Mucosa of descending colon (tissue), 3 donors: ENCODE measurements at places on chromosomes 6 and 20. TPM values are rescaled to one million over a fixed set of nuclear protein-coding genes. Genes with fewer than 3 reads are reported as not detected.
A peak's percentile ranks its signal among the peaks of the same experiment; 100 is the strongest.

The MATN4 gene
- total RNA-seq, result 0.17 TPM

The MOCS3 gene
- 4.0 TPM for total RNA-seq

DNA sequence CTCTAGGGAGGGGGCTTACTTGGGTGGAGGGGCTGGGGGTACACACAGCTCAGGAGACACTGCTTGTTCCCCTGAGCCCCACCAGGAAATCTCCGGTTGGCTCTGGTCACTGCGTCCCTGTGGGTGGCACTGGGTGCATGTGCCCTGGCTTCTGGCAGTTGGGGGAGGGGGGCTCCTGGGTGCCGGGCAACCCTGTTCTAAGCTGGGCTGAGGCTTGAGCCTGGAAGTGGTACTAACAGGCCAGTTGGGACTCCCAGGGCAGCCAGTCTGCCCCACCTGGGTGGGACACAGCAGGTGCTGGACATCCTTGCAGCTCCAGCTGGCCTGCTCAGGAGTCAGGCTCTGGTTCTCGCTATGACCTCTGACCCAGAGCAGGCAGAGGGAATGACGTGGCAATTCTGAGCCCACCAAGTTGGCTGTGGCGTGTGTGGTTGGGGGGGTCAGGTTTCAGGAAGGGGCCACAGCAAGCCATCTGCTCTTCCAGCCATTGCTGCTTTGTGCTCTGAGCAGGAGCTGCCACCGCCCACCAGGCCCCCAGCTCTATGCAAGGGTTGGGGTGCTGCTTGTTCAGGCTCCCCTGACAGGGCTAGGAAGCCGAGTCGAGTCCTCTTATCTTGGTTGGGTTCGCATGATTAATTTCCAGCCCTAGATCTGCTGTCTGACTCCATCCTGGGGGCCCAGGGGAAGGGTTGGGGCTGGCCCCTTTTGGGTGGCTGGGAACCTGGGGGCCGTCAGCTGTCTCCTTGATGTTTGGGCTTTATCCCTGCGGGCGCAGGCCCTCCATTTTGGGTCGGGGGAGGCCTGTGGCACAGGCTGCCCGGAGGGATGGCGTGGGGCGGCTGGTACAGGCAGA, 590 bp downstream of the C20orf204 start:
- DNase-seq, result peak; percentile 45

DNA sequence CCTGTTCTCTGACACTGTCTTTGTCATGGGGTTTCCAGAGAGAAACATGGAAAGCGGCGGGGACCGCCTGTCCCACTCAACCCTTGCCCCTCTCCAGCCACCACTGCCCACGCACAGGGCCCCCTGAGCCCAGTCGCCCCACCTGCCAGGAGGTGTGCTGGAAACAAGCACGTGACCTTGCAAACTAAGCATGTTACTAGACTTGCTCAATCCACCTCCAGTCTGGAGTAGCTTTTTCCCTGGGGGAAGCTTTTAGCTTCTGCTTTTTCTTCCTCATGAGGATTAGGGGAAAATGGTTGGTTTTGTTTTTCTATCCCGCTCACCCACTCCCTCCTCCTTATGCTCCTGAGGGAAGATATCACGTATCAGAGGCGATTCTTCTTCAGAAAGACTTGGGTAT, 105.7 kb downstream of the PLEKHG1 start:
- no peak for DNase-seq

- DNase-seq, result no peak
These were observed 1.0 kb downstream of the HELZ2 start for GRCh38 chr20:63572788-63573646.

- DNase-seq, result no peak
These were observed at the start of gene BANF2 for GRCh38 chr20:17699931-17700351. Gene BANF2 (plus strand): TSS chr20:17699966. CDS start chr20:17725026, 25,060 bp downstream.

- no peak for DNase-seq
These were observed 4.4 kb downstream of the BPIFA1 start for GRCh38 chr20:33239979-33240736.

- DNase-seq, result no peak
These were observed 42.3 kb upstream of the FRMD1 start for GRCh38 chr6:168121303-168121665.

GRCh38 chr20:22515264-22515663, 69.1 kb downstream of the FOXA2 start:
- DNase-seq, result no peak

The PAX1 gene
- total RNA-seq, result not detected

DNA sequence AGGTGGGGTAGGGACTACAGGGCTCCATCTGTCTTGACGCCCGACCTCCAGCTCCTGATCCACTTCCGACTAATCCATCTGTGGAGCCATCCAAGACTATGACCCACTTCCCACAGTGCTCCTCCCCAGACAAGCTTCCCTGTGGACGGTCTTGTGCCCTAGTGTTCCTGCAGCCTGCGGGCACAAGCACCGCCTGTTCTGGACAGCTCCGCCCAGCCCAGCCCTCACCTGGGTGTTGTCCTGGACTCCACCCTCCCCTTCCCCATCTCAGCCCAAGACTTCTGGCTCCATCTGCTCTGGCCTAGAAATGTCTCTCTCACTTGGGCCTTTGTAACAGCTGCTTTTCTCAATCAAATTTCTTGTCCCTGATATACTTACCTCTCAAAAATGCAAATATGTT, 102.0 kb downstream of the MAFB start:
- DNase-seq, result peak; percentile 52

The ZSWIM3 gene
- 7.4 TPM for total RNA-seq

- DNase-seq, result no peak
These were observed 12.0 kb downstream of the REV3L start for GRCh38 chr6:111470991-111471390.

DNA sequence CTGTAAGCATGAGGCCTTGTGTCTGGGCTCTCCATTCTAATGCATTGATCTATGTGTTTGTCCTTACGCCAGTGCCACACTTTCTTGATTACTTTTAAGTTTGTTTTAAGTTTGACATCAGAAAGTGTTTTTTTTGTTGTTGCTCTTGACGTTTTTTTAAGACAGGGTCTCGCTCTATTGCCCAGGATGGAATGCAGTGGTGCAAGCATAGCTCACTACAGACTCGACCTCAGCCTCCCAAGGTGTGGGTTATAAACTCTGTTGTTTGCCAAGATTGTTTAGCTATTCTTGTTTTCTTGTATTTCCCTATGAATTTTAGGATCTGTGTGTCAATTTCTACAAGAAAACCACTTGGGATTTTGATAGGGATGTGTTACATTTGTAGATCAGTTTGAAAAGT, 5.6 kb downstream of the MCUR1 start:
- DNase-seq, result no peak

DNA sequence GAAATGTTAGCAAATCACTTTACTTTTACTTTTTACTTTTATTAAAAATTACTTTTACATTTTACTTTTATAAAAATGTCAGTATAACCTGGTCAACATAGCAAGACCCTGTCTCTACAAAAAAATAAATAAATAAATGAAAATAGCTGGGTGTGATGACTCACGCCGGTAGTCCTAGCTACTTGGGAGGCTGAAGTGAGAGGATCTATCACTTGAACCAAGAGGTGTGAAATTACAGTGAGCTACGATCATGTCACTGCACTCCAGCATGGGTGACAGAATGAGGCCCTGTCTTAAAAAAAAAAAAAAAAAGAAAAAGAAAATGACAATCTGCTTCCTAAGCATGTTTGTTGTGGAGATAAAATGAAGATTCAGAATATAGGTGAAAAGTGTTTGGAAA, 31.0 kb upstream of the FBXO30 start:
- no peak for DNase-seq

- no peak for DNase-seq
These were observed 80.2 kb downstream of the ZMYND8 start for GRCh38 chr20:47276251-47276650.

The GJA1 gene
- total RNA-seq, result 13.2 TPM

DNA sequence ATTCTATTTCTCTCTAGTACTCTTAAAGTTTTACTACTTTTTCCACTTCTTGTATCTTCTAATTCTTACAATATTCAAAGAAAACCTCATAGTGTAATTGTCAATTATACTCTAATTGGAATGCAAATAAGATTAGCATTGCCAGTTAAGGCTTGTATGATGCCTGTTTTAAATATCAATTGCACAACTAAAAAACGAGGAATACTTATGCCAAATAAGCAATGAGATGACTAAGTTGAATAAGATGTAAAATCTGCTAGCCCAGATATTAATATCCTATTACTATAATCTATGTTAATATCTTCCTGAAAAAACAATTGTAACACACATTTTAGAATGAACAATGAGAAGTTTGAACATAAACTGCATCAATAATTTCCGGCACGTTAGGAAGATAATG, 13.3 kb upstream of the AKAP7 start:
- no peak for DNase-seq

DNA sequence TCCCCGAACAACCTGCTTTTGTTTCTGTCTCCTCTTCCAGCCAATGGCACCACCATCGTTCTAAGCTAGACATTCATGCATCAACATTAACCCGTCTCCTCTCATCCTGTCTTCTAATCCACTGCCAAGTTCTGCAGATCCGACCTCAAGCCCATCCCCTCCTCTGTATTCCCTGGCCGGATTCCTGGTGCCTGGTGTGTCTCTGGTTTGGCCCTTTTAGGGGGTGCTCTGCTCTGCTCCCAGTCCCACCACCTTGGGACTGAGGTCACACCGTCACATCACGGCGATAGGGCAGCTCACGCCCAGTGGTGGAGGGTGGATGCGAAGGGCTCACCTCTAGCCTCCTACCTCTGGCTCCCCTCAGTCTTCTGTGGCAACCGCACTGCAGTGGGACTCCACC, 102.5 kb upstream of the AGPAT4 start:
- no peak for DNase-seq

- DNase-seq, result no peak
These were observed 7.2 kb downstream of the SNX21 start for GRCh38 chr20:45840700-45841198.

DNA sequence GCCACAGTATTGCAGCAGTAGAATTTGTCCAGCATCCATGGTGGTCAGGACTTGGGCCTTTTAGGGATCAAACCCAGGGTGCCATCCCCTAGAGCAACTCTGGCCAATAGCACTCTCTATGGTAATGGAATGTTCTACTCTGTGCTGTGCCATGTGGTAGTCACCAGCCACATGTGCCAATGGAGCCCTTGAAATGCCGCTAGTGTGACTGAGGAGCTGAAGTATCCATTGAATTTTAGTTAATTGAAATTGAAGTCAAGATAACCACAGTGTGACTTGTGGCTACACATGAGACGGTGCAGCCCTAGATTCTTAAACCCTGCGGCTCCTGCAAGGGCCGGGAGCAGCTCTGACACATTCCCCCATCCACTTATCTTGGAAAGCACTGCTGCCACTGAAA, 54.6 kb downstream of the SLC2A10 start:
- no peak for DNase-seq

The EPPIN gene
- not detected for total RNA-seq

DNA sequence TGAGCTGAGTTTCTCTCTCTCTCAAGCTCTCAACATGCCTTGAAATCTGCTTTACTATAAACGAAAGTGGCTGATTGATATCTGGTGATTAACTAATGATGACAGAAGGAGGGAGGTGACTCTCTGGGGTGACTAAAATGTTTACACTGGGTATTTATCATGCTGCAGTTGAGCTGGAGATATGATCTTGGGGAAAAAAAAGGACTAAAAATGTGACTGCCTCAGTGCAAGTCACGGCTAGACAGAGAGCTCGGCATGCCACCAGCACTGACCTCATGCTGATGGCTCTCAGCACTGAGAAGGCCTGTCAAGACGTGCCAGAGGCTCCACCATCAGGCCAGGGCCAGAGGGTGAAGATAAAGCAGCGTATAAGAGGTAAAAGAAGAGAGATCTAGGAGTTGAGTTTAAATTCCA, 103.1 kb upstream of the SPACA1 start:
- peak; percentile 54 for DNase-seq

The USP49 gene
- 2.8 TPM for total RNA-seq

- peak; percentile 26 for DNase-seq
These were observed 328.4 kb downstream of the ESR1 start for GRCh38 chr6:152135755-152136448.

- no peak for DNase-seq
These were observed 100.0 kb downstream of the CRYBG1 start for GRCh38 chr6:106460481-106460880.

The SUMO4 gene
- 2.7 TPM for total RNA-seq

- no peak for DNase-seq
These were observed 254.8 kb upstream of the CHD6 start for GRCh38 chr20:41872930-41873329.

The MLN gene
- total RNA-seq, result not detected

GRCh38 chr6:6546318-6547109, 42.0 kb upstream of the LY86 start:
- DNase-seq, result peak; percentile 21

The MCCD1 gene
- not detected for total RNA-seq

DNA sequence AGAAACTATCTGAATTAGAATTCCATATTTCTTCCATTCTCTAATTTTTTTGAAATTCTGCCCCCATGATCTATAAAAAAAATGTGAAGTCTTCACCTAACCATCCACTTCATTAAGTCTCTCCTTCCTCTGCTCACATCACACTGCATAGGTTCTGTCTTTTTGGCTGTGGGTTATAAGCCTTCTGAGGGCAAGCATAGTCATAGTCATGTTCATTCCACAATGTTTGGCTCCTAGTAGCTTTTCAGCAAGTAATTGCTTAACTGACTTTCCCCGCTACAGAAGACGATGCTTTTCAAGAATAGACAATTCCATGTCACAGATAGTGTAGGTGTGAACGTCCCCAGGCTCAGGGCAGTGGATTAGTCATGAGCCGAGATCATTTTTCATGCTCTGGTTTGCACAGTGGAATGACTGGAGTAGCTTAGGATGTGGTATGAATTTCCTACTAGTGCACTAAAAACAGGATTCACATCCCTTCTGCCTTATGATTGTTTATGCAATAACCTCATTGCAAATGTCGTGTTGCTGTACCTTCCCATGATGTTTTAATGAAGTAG, 29.1 kb downstream of the WRNIP1 start:
- no peak for DNase-seq

DNA sequence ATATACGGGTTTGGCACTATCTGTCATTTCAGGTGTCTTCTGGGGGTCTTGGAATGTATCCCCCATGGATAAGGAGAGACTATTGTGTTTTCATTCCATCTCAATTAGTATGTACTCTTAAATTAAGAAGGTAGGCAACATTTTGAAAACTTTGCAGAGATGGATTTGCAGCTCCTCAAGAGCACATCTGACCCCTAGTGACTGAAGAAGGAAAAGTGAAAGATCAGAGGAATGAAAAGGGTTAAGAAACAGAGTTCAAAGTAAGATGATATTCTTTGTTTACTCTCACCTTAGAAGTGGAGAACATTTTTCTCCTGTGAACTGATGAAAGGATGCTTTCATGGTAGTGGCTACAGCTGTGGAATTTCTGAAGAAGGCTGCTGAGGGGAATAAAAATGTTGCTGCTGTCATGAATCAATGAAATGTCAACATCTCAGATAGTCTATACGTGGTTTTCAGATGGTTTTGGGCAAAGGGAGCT, 41.5 kb downstream of the SH3BGRL2 start:
- DNase-seq, result no peak

DNA sequence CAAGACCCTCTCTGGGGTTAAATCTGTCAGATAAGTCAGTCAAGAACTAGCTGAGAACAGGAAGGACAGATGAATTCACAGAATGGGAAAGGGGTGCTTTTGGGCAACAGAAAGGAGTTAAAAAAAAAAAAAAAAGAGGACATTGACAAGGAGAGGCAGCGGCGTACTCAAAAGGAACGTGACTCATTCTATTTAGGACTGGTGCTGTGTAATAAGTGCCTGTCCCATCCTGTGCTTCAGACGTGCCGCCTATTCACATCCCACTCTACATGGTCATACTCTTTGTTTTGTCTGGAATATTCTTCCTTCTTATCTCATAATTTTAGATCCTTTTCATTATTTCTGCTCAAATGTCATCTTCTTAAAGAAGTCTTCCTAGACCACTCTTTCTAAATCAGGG, 101.1 kb upstream of the EMILIN3 start:
- no peak for DNase-seq

The KHDC1L gene
- not detected for total RNA-seq
